ENCODE measurements at places on chromosomes 1 and 21.

- no peak for DNase-seq
Observed at GRCh38 chr1:54571803-54572541, 23.9 kb downstream of the ACOT11 start.

- no peak for DNase-seq
Observed at GRCh38 chr1:7384679-7385078, 386.4 kb upstream of the VAMP3 start.

DNA sequence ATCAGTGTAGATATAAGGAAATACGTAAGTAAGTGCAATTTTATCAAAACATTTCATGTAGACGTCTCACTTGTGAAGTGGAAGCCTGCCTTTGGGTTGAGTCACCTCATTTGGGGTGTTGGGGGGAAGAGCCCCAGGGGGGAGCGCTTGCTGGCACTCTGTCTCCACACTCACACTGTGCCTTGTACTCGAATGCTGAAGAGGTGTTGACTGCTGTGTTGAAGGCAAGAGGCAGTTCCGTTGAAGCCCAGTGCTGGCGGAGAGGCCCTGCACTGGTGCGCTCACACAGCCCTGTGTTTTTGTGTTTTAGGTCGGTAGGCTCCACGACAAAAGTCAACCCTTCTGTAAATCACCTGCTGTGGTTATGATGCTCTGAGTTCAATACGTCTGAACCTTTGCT lies 131.9 kb upstream of the COL6A1 start:
- no peak for DNase-seq

DNA sequence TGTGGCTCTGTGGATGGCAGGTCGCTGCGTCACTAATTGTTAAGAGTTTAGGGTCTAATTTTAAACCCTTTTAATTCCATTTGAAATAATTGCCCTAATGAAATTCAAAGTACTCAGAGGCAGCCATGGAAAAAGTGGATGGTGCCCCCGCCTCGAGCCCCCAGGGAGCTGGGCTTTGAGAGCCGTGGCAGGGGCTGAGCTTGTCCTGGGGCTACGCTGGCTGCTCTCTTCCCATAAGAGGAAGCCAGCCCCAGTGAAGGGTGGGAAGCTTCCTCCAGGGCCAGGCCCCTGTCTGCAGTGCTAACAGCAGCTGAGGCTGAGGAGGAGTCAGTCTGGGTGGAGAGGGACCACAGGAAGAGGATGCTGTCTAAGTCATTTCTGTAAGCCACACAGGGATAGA lies 315.0 kb upstream of the POU3F1 start:
- no peak for DNase-seq

DNA sequence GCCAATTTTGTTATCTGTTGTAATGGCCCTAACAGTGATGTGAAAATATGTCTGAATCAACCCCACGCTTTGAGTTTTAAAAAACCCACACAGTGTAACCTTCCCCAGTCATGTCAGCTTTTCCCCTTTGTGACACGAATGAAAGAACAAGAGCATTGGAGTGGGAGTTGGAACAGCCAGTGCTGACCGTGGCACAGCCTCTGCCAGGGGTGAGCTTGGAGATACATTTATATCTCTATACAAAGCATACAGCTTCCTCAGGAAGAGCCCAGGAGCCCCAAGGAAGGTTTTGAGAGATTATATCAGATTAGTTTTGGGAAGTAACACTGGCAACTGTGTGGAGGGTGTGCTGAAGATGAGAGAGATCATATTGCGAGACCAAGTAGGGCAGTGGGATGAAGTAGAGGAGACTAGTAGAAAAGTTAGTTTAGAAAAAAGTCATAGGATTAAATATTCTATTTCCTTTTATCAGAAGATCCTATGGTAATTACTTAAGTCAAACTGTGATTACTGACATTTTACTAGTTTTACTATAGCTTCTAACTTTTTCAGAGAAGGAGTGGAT lies 15.9 kb downstream of the LRRC8B start:
- no peak for DNase-seq

GRCh38 chr21:46062471-46063211 lies 35.3 kb upstream of the COL6A2 start:
- no peak for DNase-seq

DNA sequence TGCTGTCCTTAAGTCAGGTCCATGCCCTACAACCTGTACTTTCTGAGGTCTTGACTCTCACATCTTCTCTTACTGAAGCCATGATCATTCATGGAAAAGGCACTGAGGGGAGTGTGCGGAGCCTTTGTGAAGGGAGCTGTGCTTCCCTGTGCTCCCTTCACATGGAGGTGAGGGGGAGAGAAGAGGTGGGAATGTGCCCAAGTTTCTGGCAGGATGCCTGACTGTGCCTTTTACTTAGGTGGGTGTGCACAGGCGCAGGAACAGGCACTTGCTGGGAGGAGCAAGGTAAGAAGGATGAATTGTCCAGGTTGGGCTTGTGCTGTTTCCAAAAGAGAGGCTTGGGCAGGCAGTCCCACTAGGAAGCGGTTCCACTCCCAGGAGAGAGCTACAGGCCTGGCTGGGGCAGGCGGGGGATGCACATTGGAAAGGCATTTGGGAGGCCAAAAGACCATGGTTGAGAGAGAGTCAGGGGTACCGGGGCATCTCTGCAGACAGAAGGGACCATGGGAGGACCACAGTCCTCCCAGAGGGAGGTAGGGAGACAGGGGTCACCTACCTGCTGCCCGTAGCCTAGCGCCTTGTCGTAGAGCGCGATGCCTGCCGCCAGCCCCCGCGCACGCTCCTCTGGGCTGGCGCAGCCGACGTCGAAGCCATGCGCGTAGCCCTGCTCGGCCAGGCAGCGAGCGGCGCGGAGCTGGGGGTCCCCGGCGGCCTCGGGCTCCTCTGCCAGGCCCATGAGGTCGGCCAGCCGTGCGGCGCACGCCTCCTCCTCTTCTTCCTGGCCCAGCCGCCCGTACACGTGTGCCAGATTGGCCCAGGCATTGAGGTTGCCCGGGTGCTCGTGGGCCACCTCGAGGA lies 853 bp downstream of the TTC22 start:
- DNase-seq = no peak

DNA sequence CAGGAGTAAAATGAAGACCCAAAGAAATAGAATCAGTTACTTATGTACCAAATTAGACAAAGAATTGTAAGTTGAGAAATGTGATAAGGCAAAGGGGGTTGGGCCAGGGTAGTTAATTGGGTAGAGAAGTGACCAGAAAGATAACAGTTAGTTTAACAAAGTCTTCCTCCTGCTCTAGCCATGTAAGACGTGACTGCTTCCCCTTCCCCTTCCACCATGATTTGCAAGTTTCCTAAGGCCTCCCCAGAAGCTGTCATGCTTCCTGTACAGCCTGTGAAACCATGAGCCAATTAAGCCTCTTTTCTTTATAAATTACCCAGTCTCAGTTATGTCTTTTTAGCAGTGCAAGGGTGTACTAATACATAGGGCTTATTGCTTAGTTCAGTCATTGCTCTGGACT lies 142.0 kb upstream of the PDE4B start:
- no peak for DNase-seq

- DNase-seq = no peak
Observed at GRCh38 chr1:72283022-72283306, 625 bp upstream of the NEGR1 start.

GRCh38 chr1:25664357-25665199 lies 48.0 kb downstream of the MAN1C1 start:
- DNase-seq = no peak

DNA sequence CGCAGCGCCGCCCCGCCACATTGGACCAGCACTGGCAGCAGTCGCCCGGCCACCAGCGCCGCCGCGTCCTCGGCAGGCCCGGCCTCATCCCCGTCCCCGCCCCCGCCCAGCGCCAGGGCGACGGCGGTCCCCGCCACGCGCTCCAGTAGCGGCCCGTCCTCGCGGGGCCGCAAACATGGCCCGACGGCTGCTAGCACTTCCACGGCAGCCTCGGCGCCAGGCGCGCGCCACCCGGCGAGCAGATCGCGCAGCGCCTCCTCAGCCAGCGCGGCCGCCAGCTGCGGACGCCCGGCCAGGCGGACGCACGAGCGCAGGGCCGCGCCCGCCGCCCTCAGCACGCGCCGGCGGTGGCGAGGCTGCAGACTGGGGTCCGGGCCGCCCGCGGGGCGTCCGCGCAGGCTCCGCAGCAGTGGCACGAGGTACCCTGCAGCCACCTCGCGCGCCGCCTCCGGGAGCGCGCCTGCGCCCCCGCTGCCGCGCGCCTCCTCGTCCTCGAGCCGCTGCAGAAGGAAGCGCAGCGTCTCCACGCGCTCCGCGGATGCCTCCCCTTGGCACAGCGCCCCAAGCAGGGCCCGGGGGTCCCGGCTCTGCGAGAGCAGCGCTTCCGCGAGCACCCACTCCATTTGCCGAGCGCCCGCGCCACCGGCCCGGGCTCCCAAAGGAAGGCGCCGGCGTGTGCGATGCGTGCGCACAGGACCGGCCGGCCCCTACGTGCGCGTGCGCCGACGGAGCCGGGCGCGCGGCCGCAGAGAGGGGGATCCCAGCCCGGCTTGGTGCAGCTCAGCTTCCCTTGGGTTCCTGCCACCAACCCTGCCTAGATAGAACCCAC lies at the start of gene TARBP1:
Gene TARBP1, minus strand, starts transcription at position 699 of the 829 bp plus-strand sequence. Its CDS starts 76 bp downstream, at position 623.
- no peak for DNase-seq

DNA sequence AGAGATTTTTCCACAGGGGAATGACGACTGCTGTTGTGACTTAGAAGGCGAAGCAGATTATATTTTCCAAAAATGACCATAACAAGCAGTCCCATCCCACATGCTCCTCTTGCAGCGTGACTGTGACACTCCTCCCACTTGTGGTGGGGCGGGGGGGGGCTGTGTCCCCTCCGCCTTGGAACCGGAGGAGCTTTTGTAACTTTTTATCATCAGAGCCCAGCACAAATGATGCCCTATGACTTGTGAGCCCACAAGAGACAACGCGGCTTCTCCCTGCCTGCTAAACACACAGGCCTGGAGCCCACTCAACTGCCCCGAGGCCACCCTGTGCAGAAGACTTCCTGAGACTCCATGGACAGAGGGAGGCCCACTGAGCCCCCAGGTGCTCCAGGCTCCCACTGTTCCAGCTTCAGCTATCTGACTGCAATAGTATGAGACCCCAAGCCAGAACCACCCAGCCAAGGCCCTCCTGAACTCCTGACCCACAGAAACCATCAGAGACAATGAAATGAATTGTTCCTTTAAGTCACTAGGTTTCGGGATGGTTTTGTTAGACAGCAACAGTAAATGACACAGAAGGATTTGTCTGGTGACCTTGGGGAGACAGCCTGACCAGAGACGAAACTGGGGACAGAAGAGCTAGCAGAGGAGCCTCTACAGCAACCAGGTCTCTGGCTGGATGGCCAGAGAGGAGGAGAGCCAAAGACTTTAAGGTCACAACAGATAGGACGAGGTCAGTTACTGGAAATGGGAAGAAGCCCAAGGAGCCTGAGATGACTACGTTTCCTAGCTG lies 58.8 kb downstream of the CAPZB start:
- DNase-seq = no peak

DNA sequence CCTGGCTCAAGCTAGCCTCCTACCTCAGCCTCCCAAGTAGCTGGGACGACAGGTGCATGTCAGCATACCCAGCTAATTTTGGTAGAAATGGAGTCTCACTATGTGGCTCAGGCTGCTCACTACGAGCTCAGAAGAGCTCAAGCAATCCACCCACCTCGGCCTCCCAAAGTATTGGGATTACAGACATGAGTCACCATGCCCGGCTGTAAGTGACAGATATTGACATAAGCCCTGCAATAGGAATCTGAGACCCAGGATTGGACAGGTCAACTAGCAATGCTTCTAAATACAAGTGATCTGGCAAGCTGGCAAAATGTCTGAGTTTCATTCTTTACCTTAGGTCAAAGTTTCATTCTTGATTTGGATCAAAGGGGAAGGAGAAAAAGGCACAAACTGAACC lies 40.5 kb upstream of the H6PD start:
- no peak for DNase-seq

GRCh38 chr1:113913887-113914664 lies 8.9 kb downstream of the DCLRE1B start:
- no peak for DNase-seq

DNA sequence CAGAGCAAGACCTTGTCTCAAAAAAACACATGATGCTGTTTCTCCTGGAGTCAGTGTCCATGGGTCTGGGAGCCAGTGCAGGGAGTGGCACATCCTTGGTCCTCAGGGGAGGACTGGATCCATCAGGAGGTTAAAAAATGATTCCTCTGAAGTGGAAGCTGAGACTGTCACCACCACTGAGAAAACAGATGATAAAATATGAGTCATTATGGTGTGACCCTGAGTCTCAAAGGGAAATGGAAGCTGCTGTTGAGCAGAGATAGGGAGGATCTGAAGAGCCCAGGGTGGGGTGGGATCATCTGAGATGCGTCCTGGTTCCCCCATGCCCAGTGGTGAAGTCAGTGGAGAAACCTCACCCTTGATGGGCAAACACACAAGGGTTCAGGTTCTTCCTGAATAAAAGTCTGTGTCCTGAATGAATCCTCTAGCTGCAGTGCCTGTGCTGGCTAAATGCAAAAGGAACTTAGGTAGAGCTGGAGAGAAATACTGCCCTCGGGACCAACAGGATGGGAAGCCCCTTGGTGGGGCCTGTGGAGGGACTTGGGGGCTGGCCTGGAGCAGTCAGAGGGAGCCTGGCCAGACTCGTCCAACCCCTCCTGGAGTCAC lies 61.6 kb upstream of the TENT5B start:
- DNase-seq = no peak

DNA sequence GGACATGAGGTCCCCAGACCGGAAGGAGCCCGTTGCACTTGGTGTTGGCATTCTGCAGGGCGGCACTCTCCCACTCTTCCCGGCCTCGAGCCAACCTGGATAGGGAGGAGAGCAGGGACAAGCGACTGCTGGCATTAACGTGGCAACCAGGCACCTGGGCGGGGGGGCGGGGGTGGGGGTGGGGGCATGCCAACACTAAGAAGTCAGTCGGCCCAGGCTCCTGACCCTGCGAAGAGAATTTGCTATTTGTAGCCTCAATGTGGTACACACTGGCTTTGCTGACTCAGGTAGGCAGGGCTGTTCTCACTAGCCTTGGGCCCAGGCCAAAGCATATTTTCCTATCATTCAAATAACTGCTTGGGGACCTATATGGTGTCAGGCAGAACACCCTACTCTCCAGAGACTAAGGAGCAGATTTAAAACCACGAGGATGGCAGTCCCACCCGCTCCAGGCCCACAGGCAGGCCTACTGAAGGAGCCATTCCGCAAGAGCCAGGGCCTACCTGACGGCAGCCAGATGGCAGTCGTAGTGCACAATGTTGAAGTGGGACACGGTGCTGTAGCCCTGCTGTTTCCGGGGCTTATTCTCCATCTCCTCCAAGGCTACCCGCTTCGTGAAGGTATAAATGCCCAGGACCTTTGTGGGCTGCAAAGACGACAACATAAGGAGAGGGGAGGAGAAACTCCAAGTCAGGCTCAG lies 123.7 kb downstream of the UBR4 start:
- DNase-seq = no peak

DNA sequence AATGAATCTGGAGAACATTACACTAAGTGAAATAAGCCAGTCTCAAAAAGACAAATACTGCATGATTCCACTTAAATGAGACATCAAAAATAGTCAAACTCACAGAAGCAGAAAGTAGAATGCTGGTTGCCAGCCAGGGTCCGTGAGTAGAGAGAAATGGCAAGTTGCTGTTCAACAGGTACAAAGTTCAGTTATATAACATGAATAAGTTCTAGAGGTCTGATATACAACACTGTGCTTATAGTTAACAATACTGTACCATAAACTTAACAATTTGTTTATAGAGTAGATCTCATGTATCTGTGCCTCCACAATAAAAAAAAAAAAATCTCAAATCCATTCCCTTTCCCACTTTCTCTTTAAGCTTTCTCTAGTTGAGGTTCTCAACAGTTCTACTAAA lies 83.5 kb downstream of the DENND1B start:
- DNase-seq = no peak

- no peak for DNase-seq
Observed at GRCh38 chr1:119747451-119747850, 21.3 kb downstream of the HMGCS2 start.

All from non-pigmented ciliary epithelial cell (primary cell).